ENCODE measurements at places on chromosomes 6 and 20.

DNA sequence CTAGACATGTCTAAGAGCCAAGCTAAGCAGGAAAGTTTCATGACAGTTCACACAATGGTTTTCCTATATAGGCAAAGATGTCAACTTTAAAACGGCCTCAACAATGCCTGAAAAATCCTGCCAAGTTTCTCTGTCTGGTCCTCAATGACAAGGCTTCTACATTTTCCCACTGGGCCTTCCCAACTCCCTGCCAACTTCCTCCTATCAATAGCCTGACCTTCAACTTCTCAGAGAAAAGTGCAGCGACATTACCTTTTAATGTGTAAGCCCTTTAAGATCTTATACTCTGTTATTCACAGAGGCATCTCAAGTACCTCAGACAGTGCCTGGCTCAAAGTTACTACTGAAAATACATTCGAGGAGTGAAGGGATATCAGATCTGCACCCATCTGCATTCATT, 56.2 kb upstream of the BTBD3 start:
- no peak for DNase-seq

GRCh38 chr6:156980515-156980914, 203.3 kb downstream of the ARID1B start:
- no peak for DNase-seq

DNA sequence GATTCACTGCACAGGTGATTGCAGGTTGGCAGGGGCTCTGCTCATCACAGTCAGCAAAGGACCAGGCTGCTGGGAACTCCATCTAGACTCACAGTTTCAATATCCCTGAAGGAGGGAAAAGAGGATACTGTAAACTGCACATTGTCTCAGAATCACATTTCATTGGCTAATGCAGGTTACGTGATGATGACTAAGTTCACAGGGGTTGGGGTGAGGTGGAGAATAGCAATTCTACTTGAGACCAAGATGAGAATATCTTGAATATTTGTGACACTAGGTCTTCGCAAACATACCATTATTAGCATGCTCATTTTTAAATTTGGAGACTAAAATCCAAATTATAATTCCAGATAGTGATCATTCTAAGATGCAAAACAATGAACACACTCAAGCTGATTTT, 208.5 kb upstream of the CITED2 start:
- DNase-seq = no peak

- no peak for DNase-seq
Measured at GRCh38 chr6:111870742-111871064, 2.5 kb downstream of the FYN start.

DNA sequence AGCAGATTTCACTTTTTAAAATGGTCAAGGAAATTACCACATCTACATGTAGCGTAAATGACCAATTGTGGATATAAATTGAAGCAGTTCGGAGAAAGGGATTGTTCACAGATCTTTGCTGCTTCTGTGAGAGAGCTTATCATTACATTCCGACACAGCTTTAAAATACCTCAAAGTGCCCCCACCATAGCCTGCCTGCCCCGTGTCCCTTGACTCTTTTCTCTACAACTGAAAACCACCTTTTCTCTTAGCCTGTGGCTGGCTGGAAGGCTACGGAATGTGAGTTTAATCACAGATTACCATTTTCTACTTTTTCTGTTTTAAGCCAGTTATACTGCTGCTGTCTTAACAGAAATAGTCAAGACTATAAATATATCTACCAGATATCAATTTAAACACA, 347.2 kb upstream of the MAP3K7 start:
- DNase-seq = no peak

- DNase-seq = no peak
Measured at GRCh38 chr6:106997392-106998158, 23.0 kb upstream of the CD24 start.

GRCh38 chr6:149362289-149362688, 37.8 kb upstream of the SUMO4 start:
- no peak for DNase-seq

- DNase-seq = no peak
Measured at GRCh38 chr6:17334265-17334664, 53.1 kb downstream of the RBM24 start.

DNA sequence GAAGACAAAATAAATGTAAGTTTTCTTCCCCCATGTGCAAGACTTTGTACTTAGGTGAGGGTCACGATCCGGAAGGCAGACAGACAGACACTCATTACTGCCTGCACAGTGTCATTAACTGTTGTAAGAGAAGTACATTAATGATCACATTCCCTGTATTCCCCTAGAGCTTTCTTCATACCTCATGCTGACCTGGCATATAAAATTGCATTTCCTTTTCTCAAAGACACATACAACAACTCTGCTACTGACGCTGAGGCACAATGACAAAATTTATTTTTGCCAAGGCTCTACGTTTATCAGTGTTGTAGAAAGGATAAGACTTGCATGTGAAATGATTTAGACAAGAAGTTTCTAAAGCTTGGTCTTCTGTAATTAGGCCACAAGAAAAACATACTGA, 3.0 kb upstream of the SYCP2 start:
- no peak for DNase-seq

DNA sequence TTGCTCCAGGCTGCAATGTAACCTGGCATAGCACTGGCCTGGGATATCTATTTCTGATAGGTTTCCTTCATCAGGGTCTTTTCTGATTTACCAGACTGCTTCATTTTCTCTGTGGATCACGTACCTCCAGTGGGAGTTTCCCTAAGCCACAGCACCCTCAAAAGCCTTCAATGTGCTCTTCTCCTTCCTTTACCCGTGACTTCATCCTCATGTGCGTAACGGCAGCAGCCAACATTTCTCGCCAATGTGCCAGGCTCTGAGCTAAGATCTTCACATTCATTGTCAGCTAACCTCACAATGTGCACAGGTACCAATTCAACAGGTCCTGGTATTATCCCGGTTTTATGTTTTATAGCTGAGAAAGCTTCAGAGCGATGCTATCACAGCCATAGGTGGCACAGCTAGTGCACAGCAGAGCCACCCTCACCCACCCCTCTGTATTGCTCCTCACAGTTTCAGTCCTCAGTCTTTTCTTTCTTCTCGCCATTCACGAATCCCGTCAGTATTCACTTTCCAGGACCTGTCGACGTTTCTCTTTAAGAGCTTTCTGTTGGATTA, 58.2 kb downstream of the TNFAIP3 start:
- DNase-seq = no peak

DNA sequence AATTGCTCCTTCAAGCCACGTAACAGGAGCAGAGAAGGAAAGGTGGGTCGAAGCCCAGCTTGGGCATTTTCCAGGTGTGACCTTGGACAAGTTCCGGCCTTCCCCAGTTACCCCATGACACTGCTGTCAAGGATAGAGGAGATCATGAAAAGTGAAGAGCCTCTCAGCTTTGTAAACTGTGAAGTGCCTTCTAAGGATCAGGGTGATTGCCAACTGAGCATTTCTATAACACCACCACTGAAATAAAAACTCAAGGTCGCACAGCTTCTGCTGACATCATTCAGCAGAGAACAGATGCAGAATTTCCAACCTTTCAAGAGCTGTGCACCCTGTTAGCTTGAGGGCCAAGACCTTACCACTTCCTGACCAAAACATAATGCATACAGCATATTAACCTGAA, 24.0 kb upstream of the ZMYND8 start:
- no peak for DNase-seq

DNA sequence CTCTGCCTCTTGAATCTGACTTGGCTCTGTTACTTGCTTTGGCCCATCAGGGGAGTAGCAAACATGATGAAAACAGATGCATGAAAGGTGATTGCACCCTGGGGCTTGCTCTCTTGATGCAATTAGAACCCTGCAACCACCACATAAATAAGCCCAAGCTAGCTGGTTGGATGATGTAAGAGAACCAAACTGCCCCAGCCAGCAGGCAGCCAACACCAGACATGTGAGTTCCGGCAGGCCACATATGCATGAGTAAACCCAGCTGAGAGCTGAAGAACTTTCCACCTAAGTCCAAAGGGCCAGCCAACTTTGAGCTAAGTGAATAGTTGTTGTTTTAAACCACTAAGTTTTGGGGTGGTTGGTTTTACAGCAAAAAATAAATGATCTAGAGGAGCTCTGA, 268.4 kb downstream of the FARS2 start:
- DNase-seq = no peak

- no peak for DNase-seq
Measured at GRCh38 chr20:52047811-52048764, 143.5 kb downstream of the ZFP64 start.

- no peak for DNase-seq
Measured at GRCh38 chr20:40744072-40744817, 55.2 kb upstream of the MAFB start.

GRCh38 chr20:53925651-53926401, 144.6 kb downstream of the BCAS1 start:
- DNase-seq = no peak

- DNase-seq = no peak
Measured at GRCh38 chr6:47439348-47439668, 38.3 kb upstream of the CD2AP start.

GRCh38 chr6:156379392-156380289, 397.5 kb upstream of the ARID1B start:
- DNase-seq = no peak
